ENCODE measurements at places on chromosomes 3 and 15. TPM values are rescaled to one million over a fixed set of nuclear protein-coding genes. Genes with fewer than 3 reads are reported as not detected.

DNA sequence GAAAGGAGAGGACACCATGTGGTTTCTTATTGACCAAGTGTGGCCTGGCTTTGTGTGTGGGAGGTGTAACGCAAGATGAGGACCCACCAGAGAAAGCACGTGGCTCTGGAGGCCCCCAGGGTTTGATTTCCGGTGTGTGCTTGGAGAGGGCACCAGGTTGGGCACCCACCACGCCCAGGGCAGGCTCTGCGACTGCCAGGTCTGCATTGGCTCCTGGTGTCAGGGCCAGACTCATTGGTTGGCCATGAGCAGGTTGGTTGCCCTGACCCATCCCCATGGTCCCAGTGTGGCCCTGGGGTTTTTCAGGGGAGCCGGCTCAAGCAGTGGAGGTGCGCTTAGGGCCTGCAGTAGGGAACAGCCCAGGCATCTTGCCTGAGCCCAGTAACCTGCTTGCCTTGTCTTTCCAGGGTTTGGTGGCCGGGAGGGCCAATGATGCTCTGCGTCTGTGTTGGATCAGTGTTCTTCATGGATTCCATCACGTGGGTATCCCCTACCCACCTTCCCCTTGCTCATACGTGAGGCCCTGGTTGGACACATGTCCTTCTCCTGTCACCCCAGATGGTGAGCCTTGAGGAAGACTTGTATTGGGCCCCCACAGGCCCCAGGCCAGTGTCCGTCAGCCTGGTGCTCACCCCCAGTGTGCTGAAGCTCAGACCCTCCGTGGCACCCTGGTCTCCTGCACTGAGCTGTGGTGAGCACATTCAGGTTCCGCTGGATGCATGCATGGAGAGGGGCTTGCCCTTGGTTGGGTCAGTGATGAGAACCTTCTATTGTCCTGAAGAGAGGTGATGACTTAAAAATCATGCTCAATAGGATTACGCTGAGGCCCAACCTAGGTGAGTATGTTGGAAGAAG is 193.9 kb downstream of the UBE3A start:
- H3K4me1 ChIP-seq = no peaks in the 10 kb centered on the region
- H3K36me3 ChIP-seq = no peaks in the 10 kb centered on the region
- peak; percentile 3 for DNase-seq
- H3K27ac ChIP-seq = no peak overlapping the region

GRCh38 chr3:69288161-69288895 is 97.6 kb downstream of the FRMD4B start:
- no peaks in the 10 kb centered on the region for H3K27me3 ChIP-seq
- no peak for DNase-seq
- peaks cover 14% of the 10 kb centered on the region for H3K4me1 ChIP-seq
- H3K36me3 ChIP-seq = no peaks in the 10 kb centered on the region
- H3K27ac ChIP-seq = no peak overlapping the region

CCR9 gene
- total RNA-seq = not detected

DNA sequence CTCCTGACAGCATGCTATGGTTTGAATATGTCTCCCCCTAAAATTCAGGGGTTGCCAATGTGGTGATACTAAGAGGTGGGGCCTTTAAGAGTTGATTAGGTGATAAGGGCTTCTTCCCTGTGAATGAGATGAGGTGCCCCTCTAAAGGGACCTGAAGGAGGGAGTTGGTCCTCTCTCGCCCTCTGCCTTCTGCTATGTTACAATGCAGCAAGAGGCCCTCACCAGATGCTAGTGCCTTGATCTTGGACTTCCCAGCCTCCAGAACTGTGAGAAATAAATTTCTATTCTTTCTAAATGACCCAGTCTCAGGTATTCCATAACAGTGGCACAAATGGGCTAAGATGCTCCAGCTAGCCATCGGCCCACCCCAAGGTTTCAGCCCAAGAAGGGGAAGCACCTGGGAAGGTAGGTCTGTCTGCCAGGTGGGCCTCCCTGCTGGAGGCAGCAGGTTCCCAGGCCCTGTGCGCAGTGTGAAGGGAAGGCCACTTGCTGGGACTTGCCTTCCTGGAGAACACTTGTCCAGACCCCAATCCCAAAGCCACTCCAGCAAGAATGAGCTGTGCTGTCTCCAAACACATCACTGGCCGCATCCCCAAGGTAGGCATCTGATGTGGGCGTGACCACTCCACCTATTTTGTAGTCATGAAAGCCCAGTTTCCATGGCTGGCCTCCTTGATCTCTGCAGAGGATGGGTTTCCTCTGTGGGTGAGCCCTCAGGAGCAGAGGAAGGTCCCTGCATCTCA is 9.0 kb downstream of the TGM4 start:
- H3K27ac ChIP-seq = no peak overlapping the region
- no peak for DNase-seq
- H3K36me3 ChIP-seq = no peaks in the 10 kb centered on the region
- H3K4me3 ChIP-seq = no peak overlapping the region

GRCh38 chr3:179942553-179943075 is 94.1 kb downstream of the PEX5L start:
- H3K4me1 ChIP-seq = no peaks in the 10 kb centered on the region
- H3K36me3 ChIP-seq = no peaks in the 10 kb centered on the region
- peak overlapping the region; percentile 28 for H3K4me3 ChIP-seq
- peaks cover 23% of the 10 kb centered on the region for H3K27me3 ChIP-seq
- DNase-seq = no peak
- no peak overlapping the region for H3K27ac ChIP-seq

GOLGA8G gene
- total RNA-seq = not detected

IL16 gene
- 13.1 TPM for total RNA-seq
